AG04450 (cell line): ENCODE measurements at places on chromosomes 16 and 17. TPM values are rescaled to one million over a fixed set of nuclear protein-coding genes. Genes with fewer than 3 reads are reported as not detected.

Gene FSCN2
- 0.26 and 0.41 TPM in 2 replicates for polyA plus RNA-seq

Gene SULT1A2
- 0.11 and 0.12 TPM in 2 replicates for polyA plus RNA-seq

Gene CMTM1
- 1.6 and 1.7 TPM in 2 replicates for polyA plus RNA-seq

Gene ZNF750
- polyA plus RNA-seq, result not detected in 2 replicates

Gene TM4SF5
- not detected in 2 replicates for polyA plus RNA-seq

Gene BCAR1
- polyA plus RNA-seq, result 16.1 and 26.9 TPM in 2 replicates

Gene KRT16
- polyA plus RNA-seq, result not detected in 2 replicates

Gene AOC3
- polyA plus RNA-seq, result 0.10 and 0.12 TPM in 2 replicates

Gene C17orf107
- polyA plus RNA-seq, result 1.0 TPM in 2 replicates

DNA sequence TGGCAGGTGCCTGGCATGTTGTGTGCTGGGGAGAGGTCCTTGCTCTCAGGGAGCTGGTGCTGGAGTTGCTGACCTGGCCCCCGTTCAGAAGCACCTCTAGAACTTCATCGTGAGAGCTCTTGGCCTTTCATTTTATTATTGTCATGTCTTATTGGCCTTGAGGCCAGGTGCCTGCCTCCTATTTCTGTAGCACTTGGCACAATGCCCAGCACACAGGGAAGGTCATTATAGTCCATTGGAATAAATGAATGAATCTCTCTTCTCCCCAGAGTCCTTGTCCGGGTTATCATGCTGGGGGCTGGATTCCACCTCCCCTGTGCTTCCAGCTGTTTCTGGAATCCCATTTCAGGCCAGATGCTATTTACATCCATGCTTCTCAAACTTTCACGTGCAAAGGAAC lies 169.2 kb downstream of the HAPSTR1 start:
- no peak for DNase-seq

- DNase-seq, result no peak
These were observed 201.2 kb upstream of the ERCC4 start for GRCh38 chr16:13718748-13719147.

GRCh38 chr17:31673076-31673475 lies 186.0 kb downstream of the COPRS start:
- DNase-seq, result no peak

- DNase-seq, result no peak
These were observed 29.0 kb downstream of the SRL start for GRCh38 chr16:4212934-4213296.

DNA sequence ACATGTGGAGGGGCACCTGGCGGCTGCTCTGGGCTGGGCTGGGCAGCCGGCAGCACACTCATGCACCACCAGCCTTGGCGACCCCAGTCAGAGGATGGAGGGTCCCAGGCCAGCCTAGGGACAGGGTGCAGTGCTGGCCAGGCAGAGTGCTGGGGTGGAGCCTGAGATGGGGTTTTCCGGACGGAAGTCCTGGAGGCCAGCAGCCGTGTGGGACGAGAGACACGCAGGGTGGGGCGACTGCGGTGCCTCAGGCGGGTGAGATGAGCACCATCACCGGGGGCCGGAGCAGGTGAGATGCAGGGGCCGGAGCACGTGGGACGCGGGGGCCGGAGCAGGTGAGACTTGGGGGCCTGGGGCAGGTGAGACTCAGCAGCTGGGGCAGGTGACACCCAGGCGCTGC lies 55.2 kb downstream of the LMF1 start:
- no peak for DNase-seq

GRCh38 chr17:4393806-4394205 lies 27.3 kb upstream of the UBE2G1 start:
- no peak for DNase-seq

- no peak for DNase-seq
These were observed 10.6 kb downstream of the IRX3 start for GRCh38 chr16:54275956-54276355.

- peak; percentile 26 for DNase-seq
These were observed 611.4 kb upstream of the CDH5 start for GRCh38 chr16:65754820-65755691.

DNA sequence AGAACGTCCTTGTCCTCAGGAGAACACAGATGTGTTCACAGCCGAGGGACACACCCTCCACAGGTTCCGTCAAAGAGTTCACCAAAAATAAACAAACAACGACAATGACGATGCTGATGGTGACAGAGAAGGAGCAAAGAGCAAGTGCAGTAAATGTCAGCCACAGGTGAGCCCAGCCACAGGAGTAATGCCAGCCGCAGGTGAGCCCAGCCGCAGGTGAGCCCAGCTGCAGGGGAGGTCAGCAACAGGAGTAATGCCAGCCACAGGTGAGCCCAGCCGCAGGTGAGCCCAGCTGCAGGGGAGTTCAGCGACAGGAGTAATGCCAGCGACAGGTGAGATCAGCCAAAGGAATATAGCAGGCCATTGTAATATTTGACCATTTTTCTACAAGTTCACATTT lies 315.2 kb downstream of the FOXL1 start:
- no peak for DNase-seq

- no peak for DNase-seq
These were observed 45.3 kb downstream of the RPH3AL start for GRCh38 chr17:307295-307691.

- DNase-seq, result no peak
These were observed 12.6 kb downstream of the CHST6 start for GRCh38 chr16:75482434-75483205.

GRCh38 chr16:68790944-68791343 lies 52.4 kb upstream of the TANGO6 start:
- DNase-seq, result no peak

DNA sequence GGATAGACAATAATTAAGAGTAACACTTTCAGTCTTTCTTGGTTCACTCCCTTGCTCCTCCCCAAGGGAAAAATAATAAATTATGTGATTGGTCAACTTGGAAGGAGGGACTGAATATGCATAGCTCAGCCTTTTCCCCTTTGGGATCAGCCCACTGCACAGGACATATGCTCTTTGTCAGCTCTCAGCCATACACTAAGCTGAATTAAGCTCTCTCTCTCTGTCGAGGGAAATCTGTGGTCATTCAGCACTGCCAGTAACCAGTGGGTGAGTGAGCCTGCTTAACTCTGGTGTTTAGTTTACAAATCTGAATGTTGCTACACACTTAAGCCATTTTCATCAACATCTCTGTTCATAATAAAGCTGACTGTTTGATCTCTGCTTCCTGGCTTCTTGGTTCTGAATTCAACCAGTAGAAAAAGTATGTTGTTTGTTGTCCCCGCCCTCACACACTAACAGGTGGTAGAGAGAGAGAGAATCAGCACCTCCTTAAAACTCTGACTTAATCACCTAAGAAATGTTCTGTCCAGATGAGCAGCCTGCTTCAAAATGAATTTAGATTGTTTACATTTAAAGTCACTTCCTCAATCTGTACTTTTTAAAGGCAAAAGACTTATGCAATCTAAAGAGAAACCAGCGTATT lies 102.3 kb upstream of the C17orf78 start:
- DNase-seq, result peak; percentile 80

GRCh38 chr16:58318391-58318790 lies 23.6 kb upstream of the PRSS54 start:
- no peak for DNase-seq

- no peak for DNase-seq
These were observed 2074.3 kb downstream of the TP53TG3F start for GRCh38 chr16:35533683-35534082.

- DNase-seq, result peak; percentile 2
These were observed 65.9 kb upstream of the SDK2 start for GRCh38 chr17:73710095-73710592.
